ENCODE measurements at places on chromosomes 12 and 14.

DNA sequence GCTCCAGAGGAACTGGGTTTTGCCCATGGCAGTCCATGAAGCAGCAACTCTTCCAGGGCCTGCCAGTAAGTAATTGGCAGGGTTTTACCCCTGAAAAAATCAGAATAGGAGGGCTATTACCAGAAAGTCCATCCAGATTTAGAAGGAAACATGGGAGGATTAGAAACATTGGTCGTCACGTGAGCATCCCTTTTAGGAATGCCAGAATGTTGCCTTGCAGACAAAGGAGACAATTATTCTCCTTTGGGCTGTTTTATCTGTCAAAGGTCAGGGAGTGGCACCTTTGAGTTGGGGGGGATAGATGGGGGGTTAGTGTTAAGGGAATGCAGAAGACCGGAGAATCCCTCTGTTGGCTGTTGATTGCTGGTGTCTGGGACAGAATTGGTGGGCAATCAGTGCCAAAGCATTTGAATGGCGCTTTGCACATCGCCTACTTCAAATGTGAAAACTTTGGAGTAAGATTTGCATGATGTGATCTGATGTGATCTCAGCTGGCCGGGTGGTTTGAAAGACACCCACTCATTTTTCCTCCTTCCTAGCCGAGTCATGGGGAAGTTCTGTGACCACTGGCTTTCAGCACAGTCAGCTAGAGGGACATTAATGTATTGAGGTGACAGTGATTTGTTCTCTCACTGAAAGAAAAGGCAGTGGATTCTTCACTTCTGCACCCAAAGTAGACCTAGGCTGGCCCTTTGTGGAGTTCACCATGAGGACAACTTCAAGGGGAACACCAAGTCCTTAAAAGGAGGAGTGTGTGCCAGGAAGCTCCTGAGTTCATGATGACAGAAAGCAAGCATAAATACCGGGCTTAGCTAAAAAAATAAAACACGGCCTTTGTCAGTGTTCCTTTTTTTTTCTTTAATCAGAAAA, 31.4 kb downstream of the FLVCR2 start:
- DNase-seq, result no peak

- DNase-seq, result no peak
These were observed 102.4 kb downstream of the ESR2 start for GRCh38 chr14:64191756-64192155.

DNA sequence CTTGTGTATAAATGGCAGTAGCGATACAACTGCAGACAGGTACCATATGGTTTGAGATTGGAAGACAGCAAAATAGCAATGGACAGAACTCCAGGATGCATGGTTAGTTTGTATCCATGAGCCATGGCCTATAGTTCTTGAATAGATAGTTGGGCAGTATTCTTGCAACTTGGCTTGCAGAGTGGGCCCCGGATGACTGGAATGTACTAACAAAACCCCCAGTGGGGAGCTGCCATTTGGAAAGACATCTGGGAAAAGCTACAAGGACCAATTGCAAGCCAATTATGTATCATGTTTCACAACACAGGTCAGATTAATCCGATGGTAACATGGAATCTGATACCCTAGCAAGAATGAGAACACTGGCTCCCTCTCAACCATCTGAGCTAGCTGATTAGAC, 279.6 kb downstream of the RERGL start:
- no peak for DNase-seq

- no peak for DNase-seq
These were observed 72.5 kb upstream of the SLC38A2 start for GRCh38 chr12:46445093-46445492.

GRCh38 chr14:79332504-79333197, 878.7 kb downstream of the DIO2 start:
- no peak for DNase-seq

GRCh38 chr12:31828071-31828470, 99.2 kb upstream of the AMN1 start:
- no peak for DNase-seq

DNA sequence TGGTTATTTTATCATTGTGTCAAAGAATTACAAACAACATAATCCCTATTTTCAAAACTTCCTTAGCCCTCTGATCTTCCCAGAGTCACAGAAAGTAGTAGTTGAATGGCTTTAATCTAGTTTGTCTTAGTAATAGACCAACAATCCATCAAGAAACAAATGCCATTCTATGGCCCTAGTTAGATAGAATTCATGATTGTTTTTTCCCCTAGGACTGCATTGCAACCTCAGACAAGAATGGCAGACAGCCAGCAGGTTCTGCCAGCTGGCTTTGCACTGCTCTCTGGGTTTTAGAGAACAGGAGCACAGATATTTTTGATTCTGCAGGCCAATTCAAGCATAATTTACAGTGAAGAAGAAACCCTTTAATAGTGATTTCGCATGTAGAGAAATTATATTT, 33.8 kb downstream of the SYT1 start:
- no peak for DNase-seq

GRCh38 chr12:10310926-10311720, 3.5 kb downstream of the KLRD1 start:
- no peak for DNase-seq

- no peak for DNase-seq
These were observed 1.9 kb downstream of the TMTC2 start for GRCh38 chr12:82688596-82688995.

GRCh38 chr12:107470645-107471044, 215.0 kb upstream of the PWP1 start:
- DNase-seq, result no peak

- no peak for DNase-seq
These were observed 37.0 kb downstream of the ALDH1L2 start for GRCh38 chr12:105047308-105047707.

GRCh38 chr12:123270214-123271000, 1.2 kb downstream of the CDK2AP1 start:
- no peak for DNase-seq

- peak; percentile 95 for DNase-seq
These were observed at the start of gene PPFIBP1 for GRCh38 chr12:27523642-27524493. Gene PPFIBP1 (plus strand): TSS chr12:27524206. CDS start chr12:27633397, 109,191 bp downstream.

DNA sequence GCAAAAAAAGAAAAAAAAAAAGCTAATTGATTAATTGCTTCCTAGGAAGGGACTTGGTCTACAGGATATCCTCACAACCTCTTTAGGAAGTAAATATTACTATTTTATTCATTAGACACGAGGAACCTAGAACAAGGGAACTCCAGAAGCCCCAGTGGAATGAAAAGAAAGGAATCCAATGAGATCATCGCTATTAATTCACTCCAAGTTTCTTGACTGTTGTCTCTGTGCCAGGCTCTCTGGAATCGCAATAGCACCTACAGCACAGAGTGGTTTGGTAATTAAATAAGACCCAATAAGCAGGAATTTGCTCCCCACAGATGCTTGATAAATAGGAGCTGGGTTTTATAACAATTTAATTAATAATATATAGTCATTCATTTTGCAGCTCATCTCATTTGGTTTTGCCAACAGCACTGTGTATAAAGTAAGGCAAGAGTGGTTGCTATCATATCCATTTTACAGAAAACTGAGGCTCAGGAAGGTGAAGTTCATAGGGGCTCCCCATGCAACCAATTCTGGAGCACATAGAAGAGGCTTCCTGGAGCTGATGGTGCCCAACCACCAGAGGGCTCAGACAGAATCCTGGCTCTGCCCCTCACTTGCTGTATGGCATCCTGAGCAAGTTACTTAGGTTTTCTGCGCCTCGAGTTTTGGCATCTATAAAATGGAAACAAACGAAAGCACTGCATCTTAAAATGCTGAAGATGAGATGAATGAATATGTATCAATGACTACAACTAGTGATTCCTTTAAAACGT, 420.2 kb downstream of the MED13L start:
- no peak for DNase-seq
